ENCODE measurements at places on chromosomes 3 and 15.

GRCh38 chr15:37101980-37102304 is 1.6 kb upstream of the MEIS2 start:
- DNase-seq: no peak

GRCh38 chr15:27074179-27074578 is 103.2 kb downstream of the GABRG3 start:
- DNase-seq: no peak

DNA sequence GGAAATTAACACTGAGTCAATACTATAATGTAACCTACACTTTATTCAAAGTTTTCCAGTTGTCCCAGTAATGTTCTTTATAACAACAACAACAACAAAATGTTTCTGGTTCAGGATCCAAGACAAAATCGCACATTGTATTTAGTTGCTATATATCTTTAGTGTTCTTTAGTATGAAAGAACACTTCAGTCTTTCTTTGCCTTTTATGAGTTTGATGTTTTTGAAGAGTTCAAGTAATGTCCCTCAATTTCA is 7.6 kb upstream of the GRAMD1C start:
- DNase-seq: no peak

GRCh38 chr15:41691471-41691870 is 31.3 kb downstream of the MGA start:
- DNase-seq: no peak

- no peak for DNase-seq
Observed at GRCh38 chr15:61383421-61383820, 154.3 kb upstream of the RORA start.

DNA sequence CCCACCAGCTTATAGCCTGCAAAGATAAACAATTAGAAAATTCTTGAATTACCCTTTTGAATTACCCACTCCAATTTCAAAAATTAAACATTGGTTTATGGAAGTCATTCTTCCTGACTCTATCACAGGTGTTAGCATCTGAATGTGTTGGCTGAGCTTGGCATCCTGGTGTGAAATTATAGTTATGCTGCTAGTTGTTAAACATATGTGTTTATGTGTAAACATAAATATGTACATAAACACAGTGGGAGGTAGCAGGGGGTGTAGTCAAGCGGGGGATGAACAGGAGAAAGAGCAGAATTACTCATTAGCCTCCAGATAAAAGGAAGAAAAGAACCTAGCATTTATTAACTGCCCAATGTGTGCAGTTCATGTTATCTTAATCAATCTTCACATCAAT is 530.2 kb downstream of the MCTP2 start:
- no peak for DNase-seq

DNA sequence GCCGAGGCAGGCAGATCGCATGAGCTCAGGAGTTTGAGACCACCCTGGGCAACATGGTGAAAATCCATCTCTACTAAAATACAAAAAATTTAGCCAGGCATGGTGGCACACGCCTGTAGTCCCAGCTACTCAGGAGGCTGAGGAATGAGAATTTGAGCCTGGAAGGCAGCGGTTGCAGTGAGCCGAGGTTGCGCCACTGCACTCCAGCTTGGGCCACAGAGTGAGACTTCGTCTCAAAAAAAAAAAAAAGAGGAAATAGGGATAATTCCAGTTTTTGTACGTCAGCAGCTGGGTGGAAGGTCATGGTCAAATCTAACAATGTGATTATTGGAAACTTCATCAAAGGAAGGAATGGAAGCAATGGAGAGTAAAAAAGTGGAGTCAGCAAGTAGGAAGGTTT is 3.1 kb downstream of the CMC1 start:
- no peak for DNase-seq

- no peak for DNase-seq
Observed at GRCh38 chr3:59774000-59774399, 724.2 kb upstream of the CFAP20DC start.

DNA sequence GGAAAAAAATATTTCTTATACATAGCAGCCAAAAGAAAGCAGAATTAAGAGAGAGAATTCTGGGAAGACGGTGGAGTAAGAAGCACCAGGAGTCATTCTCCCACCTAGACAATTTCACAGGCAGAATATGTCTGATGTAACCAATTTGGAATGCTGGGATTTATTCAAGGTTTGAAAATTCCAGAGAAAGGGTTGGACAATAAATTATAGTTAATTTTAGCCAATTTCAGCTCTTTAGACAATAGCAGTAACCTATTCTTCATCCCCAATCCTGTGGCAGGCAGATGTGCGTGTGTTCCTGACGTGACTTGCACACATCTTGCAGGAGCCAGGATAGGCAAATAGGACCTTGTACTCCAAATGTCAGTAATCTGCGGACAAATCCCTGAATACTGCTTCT is 541.0 kb upstream of the NAALADL2 start:
- no peak for DNase-seq

DNA sequence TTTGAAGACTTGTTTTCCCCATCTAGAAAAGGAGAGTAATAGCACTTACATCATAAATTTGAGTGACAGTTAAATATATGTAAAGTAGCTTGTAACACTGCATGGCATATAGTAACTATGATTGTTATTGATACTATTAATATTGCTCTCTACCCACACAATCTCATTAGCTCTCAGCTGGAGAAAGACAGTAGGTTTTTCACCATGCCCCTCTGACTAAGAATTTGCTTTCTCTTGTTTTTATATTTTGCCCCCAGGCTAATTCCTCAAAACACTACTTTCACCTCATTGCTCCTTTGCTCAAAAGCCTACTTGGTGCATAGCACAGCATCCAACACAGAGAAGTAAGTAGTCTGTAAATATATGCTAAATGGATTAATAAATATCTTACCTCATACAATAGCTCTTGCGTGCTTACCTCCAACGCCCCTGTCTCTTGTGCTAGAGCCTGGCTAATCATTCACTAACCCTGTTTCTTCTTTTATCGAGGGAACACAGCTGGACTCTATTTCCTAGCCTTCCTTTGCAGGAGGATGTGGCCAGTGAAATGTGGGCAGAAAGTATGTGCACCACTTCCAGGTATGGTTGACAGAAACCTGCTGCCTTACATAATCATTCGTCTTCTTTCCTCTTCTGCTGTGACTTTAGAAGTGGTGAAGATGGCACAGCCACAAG is 190.0 kb downstream of the PLCH1 start:
- no peak for DNase-seq

DNA sequence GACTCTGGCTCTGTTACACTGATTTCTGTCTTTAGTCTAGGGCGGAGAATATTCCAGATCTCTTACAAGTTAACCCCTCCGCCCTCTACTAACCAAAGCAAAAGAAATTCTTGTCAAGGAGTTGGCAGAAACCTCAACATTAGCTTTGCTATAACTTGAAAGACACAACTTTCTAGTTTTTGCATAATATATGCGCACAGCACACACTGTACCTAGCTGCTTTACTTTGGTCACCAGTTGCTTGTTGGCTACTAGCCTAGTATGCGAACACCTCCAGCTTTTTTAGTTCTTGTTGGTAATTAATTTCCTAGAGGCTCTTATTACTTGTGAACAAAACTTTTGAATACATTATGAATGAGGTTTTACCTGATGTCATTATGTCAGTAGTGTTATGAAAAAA is 348.8 kb upstream of the C2CD4B start:
- DNase-seq: no peak

DNA sequence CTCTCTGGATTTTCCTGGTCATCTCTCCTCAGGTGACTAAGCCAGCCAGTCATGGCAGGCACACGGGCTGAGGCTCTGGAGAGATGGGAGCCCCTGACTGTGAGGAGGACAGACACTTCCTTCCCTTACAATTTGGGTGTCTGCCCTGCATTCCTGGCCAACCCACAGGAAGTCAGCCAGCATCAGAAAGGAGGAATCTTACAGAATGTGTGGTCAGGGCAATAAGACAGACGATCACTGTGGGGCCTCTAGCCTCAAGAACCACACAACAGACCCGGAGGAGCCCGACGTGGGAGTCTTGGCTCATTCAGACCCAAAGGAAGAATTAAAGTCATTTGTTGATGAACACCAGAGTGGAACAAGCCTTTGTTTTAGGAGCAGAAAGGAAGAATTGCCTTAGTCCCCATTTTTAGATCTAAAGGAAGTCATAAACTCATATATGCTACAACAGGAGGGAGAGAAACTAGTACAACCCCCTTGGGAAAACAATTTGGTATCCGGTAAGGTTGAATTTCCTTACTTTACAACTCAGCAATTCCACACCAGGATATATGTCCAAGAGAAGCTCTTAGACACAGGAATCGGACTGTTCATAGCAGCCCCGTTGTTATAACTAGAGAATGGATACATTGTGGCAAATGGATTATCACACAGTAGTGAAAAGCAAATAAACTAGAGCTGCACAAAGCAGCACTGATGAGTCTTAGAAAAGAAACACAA is 62.2 kb downstream of the ABTB1 start:
- DNase-seq: no peak

GRCh38 chr3:52090131-52090932 is 34.0 kb upstream of the DUSP7 start:
- no peak for DNase-seq

- no peak for DNase-seq
Observed at GRCh38 chr3:188211476-188211875, 57.5 kb downstream of the LPP start.

GRCh38 chr15:50190723-50191122 is 8.7 kb downstream of the SLC27A2 start:
- no peak for DNase-seq
